ENCODE measurements at places on chromosomes 1 and 21.
A peak's percentile ranks its signal among the peaks of the same experiment; 100 is the strongest.

GRCh38 chr1:87968197-87968955, 639.7 kb downstream of the LMO4 start:
- DNase-seq, result no peak

GRCh38 chr1:28162151-28162550, 14.3 kb downstream of the PTAFR start:
- no peak for DNase-seq

- DNase-seq, result no peak
Observed at GRCh38 chr21:45363921-45364467, 41.0 kb upstream of the COL18A1 start.

- no peak for DNase-seq
Observed at GRCh38 chr1:45934947-45935346, 131.5 kb downstream of the MAST2 start.

DNA sequence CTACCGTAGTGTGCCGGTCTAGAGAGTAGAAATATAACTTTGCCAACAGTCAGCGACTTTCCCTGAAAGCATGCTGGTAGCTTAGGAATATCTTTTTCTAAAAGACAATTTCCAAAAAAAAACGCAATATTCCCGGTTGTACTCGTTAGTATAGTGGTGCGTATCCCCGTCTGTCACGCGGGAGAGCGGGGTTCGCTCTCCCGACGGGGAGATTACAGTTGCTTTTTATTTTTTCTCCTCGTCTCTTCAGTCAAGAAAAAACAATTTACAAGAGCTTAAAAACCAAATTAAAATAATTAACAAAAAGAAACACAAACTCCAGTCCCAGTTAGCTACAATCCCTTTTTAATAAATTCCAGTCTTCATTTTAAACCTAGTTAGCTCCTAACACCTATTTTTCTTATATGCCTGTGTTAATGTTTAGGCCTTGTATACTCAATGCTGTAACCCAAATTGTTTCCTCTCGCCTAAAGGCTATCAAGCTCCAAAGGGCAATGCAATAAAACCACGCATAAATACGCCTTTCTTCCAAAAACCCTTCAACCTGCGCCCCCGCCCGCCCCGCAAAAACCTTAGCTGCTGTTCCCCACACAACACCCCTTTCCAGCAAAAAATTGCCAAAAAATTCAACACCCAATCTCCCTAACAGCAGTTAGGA, 7.8 kb downstream of the HSPA6 start:
- DNase-seq, result no peak

DNA sequence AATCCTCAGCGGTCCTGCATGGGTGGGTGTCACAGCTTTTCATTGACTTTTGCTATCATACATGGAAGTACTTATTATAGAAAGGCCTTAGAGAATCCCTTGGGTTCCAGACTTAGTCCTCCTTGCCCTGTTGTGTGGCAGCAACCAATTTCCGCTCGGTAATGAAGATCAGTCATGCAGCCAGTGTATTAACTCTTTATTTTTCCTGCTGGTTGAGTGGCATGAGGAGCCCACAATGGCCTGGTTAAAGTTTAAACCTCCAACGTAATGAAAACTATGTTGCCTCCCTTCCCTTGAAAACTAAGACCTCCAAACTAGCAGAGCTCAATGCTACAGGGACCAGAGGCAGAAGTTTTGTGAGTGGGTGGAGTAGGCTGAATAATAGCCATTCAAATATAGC, 20.0 kb downstream of the CITED4 start:
- no peak for DNase-seq

DNA sequence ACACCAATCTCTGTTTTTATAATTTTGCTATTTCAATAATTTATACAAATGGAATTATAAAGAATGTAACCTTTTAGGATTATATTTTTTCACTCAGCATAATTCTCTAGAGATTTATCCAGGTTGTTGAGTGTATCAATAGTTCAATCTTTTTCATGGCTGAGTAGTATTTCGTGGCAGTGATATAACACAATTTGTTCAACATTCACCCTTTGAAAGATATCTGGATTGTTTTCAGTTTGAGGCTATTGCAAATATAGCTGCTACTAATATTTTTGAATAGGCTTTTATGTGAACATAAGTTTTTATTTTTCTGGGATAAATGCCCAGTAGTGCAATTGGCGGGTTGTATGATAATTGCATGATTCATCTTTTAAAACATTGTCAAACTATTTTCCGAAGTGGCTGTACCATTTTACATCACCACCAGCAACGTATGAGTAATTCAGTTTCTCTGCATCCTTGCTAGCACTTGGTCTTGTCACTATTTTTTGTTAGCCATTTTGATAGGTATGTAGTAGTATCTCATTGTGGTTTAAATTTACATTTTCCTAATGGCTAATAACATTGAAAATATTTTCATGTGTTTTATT, 55.6 kb upstream of the ABCD3 start:
- DNase-seq, result no peak

GRCh38 chr1:151199873-151200581, 1.7 kb downstream of the PIP5K1A start:
- DNase-seq, result no peak

DNA sequence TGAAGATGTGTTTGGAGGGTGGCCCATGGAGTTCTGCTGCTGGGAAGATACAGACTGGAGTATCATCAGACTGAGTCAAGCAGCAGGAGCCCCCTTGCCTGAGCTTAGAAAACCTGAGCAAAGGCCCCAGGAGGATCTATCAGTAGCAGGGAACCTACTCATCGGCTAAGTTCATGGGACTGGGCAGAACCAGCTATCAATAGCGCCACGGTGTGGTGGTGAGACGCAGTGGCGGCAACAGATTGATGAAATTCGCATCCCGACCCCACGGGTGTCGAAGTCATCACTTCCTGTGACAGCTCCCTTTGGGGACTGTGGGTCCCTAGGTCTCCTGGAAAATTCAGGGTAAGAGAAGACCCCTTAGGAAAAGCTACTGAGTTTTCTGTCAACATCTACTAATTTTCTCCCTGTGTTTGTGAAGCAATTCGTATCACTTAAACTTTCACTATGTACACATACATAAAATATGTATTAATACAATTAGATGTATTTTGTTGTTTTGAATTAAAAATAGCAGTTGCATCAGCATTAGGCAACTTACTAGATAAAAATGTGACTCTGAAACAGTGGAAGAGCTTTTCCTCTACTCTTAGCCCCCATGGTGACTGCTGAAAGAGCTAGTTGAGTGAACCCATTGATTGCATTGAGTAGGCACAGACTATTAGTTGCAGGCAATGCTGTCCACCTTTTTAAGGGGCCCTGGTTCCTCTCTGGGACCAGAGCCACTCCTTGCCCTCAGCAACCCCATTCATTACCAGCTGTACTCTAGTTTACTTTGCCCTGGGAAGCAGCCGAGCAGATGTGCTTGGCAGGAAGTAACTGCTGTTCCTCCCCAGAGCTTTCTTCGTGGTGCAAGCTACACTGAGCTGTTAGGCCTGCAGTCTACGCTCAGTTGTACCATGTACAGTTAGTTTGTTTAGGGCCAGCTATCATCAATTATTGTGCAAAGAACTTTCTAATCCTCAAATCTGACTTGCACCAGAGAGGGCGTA, 7.3 kb upstream of the CACNA1S start:
- DNase-seq, result peak; percentile 11

GRCh38 chr1:77036560-77036959, 169.3 kb downstream of the ST6GALNAC5 start:
- no peak for DNase-seq

- no peak for DNase-seq
Observed at GRCh38 chr1:192941722-192942411, 117.3 kb downstream of the UCHL5 start.

DNA sequence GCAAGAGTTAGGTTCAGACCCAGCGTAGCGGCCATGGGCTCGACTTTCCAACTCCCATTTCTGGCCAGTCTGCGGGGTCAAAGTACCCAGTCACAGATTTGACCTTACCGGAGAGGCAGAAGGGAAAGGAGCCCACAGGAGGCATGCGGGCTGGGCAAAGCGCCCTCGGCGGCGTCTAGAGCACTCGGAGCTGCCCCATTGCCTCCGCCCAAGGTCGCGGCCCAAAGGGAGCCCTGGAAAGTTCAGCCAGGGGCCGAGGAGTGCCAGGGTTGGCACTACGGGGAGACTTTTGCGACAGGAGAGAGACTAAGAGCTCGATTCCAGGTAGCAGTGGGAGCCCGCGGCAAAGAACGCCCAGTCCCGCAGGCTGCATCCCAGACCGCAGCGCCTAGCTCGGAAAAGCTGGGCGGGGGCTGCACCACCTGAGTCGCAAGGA, 896 bp downstream of the KANK4 start:
- no peak for DNase-seq

GRCh38 chr1:125119024-125119441, 3934.3 kb downstream of the SRGAP2C start:
- no peak for DNase-seq

GRCh38 chr1:203351037-203351625, at the start of gene FMOD:
Gene FMOD, minus strand, starts transcription at chr1:203351122. Its CDS starts 2,852 bp downstream, at chr1:203348270.
- DNase-seq, result no peak

DNA sequence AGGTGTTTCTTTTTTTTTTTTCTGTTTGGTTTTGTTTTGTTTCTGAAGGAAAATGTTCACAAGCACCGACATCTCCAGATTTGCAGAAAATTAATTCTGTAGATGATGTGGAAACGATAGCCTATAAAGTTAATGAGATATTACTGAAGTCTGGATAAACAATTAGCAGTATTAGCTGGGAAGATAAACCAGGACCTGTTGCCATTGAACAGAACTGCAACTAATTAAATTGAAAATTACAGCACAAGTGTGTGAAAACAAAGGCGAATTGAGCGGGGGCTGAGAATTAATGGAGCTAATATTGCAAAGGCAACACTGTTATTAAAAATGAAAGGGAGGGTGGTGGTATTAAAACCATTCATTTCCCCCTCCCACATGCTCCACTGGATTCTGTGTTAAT, 107.5 kb upstream of the AJAP1 start:
- no peak for DNase-seq

- DNase-seq, result no peak
Observed at GRCh38 chr1:6825828-6826227, 40.6 kb downstream of the CAMTA1 start.

GRCh38 chr1:193108471-193108870, 3.3 kb upstream of the GLRX2 start:
- DNase-seq, result no peak

DNA sequence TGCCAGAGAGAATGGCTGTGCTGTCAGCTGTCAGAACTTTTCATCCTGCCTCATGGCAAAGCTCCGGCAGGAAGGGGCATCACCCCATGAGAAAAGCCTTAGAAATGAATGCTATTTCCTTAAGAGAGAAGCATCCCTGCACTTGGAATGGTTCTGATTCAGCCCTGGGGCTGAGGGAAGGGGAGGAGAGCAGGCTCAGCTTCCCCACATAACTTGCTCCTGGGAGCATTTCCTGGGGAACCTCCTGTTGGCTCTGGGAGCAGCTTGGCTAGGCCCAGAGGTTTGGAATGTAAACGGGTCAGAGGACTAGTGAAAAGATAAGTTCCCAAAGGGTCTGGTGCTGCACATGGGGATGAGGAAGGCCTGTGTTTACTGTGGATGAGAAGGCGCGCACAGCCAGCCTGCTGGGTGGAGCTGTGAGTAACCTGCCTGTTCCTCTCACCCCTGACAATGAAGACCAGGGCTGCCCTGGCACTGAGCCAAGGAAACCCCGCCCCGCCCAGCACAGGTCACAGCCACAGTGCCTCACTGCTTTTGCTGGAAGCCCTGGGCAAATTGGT, 5.0 kb downstream of the PRELP start:
- no peak for DNase-seq

DNA sequence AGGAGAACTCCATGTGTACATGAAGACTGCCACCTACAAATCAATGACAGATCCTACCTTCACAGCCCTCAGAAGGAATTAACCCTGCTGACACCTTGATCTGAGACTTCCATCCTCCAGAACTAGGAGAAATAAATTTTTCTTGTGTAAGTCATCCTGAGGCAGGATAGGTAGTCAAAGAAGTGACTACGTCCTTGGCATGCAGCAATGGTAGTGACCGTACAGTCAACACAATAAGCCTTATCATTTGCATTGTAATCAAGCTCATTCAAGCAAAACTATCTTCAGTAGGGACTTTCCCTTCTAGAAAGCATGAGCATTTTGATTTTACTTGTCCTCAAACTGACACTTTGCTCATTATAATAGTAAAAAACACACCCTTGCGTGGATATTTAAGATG, 64.0 kb upstream of the KCNK1 start:
- no peak for DNase-seq

DNA sequence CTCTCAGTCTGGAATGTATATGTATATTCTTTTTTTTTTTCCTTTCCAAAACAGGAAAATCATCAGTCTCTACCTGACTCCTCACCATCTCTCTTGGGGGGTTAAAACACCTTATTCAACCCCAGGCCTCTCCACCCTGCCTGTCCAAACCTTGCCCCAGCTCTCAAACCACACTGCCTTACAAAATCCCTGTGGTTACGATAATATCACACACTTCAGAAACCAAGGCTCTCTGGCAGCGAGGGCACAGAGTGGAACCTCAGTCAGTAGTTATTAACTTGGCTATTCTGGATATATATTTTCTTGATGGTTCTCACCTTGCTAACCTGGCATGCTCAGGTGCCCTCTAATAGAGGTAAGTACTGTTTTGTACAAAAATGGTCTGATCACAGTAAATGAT, 24.7 kb downstream of the KIAA0040 start:
- DNase-seq, result peak; percentile 21

DNA sequence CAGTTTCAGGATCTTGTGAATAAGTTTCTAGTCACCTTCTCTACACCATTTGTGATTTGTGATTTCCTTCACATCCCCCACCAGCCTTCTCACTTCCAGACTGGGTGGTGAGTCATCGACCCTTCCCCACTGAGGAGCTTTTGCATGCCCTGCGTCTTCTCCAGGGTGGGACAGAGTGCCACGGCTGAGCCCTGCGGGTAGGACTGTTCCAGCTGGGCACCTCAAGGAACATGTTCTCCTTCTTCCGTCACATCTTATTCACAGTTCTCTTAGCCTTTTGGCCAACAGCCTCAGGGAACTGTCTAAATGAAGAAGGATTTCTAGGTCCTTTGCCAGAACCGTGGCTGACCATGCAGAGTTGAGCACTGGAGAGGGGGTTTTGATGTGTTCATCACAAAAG, 116.5 kb downstream of the TMEM53 start:
- DNase-seq, result no peak

DNA sequence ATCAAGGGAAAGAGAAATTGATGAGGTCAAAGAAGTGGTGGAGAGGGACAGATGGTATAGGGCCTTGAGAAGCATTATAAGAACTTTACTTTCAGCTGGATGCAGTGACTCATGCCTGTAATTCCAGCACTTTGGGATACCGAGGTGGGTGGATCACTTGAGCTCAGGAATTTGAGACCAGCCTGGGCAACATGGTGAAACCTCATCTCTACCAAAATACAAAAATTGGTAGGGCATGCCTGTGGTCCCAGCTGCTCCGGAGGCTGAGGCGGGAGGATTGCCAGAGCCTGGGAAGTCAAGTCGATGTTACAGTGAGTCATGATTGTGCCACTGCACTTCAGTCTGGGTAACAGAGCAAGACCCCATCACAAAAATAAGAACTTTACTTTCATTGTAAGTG, 5.7 kb downstream of the TMEM50A start:
- DNase-seq, result no peak

GRCh38 chr1:76239470-76239918, 164.9 kb downstream of the ST6GALNAC3 start:
- no peak for DNase-seq
